ENCODE measurements at places on chromosomes 1 and 21.

DNA sequence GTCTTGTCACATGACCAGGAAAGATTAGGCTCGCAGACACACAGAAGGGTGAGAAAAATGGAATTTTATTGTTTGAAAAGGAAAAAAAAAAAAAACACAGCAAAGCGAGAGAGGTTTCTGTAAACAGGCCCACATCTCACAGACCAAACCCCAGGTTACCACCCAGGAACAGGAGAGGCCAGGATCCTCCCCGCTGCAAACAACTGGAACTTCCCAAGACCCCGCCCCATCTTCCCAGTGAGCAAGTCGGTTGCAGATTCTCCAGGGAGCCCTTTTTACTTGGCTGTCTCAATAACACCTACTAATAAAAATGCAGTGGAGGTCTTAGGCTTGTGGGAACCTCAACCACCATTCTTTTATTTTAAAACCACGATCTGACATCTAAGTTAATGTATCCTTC, 84.7 kb upstream of the ETS2 start:
- no peak for DNase-seq

- no peak for DNase-seq
These were observed 898.8 kb upstream of the NEGR1 start for GRCh38 chr1:73181190-73181540.

- no peak for DNase-seq
These were observed 118.0 kb upstream of the PAXBP1 start for GRCh38 chr21:32889596-32889995.

- DNase-seq, result no peak
These were observed 15.0 kb downstream of the KRTAP26-1 start for GRCh38 chr21:30305136-30305535.

DNA sequence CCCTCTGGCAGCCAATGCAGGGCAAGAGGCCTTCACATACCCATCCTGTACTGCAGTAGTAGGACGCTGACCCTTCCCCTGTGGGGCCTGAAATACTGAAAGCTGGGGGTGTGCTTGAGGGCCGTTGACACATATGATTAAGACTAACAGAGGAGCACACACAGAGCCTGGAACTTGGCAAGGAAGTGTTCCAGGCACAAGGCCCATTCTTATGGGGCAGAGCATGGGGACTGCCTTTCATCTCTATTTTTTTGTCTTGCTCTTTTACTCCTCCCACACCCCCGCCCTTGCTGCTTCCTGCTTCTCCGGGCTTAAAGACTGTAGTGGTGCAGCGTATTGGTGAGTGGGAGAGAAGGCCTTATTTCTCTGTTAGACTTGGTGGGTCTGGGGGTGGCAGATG, 137.4 kb downstream of the BACH1 start:
- peak; percentile 30 for DNase-seq

- DNase-seq, result no peak
These were observed 8.1 kb downstream of the KRTAP10-1 start for GRCh38 chr21:44531606-44532564.

DNA sequence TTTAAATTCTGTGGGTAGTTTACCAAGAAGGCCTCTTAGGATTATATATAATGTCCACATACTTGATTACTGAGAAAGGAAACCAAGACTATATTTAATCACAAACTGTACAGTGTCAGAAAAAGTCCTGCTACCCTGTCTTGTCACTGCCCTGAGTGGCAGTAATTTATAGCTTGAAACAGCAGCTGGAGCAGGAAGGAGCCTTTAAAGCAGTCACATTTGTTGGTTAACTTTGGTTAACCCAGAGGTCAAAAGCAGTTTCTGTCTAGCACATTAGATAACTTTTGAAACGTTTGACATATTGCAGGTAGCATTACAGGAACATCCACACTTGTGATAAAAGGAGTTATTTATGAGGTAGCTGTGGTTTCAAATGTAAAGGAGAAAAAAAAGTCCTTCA, 161.7 kb downstream of the ROR1 start:
- no peak for DNase-seq

GRCh38 chr1:94253456-94254017, 16.2 kb upstream of the ARHGAP29 start:
- DNase-seq, result no peak

DNA sequence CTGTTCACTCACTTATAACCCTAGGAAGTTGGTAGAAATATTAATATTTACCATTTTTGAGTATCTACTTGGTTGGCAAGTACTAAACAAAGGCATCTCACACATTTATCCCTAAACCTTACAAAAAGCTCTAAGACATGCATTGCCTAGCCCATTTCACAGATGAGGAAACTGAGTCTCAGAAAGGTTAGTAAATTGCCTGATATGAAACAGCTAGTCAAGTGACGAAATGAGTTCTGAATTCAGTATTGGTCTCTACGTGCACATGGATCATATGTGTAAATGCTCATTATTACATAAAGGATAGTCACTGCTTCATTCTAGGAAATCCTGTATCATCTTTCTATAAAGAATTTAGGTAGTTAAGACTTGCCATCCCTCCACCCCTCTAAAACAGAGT, 105.1 kb downstream of the BARHL2 start:
- no peak for DNase-seq

- DNase-seq, result peak; percentile 1
These were observed 215.4 kb downstream of the ASTN1 start for GRCh38 chr1:176949033-176949662.

- no peak for DNase-seq
These were observed 3.3 kb downstream of the SH3BGR start for GRCh38 chr21:39454949-39455668.

DNA sequence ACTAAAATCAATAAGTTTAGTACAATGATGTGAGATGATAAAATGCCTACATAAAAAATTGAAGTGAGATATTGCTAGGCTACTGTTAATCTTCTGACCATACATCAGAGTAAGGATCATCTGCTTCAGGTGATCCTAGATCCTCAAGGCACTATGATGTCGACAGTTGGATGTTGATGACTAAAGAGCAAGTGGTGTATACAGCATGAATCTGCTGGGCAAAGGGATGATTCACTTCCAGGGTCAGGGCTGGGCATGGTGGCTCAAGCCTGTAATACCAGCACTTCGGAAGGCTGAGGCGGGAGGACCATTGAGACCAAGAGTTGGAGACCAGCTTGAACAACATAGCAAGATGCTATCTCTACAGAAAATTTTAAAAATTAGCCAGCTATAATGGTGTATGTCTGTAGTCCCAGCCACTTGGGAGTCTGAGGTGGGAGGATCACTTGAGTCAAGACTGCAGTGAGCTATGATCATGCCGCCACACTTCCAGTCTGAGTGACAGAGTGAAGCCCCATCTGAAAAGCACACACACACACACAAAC, 24.6 kb downstream of the NUF2 start:
- no peak for DNase-seq

DNA sequence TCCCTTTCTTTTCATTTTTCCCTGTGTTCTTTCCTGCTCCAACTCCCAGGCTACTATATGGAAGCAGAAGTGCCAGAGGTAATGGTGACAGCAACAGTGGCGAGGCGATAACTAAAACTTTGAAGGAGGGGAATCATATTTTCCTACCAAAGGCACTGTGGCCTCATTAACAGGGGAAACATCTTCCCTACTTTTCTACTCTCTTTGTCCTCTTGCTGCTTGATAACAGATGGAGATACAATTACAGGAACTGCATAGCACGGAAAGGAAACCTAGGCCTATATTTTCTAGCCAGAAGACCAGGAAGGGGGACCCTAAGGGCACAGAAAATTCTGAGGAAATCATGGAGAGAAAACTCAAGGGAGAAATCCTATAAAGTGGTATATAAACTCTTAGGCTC, 42.3 kb downstream of the SASS6 start:
- no peak for DNase-seq

DNA sequence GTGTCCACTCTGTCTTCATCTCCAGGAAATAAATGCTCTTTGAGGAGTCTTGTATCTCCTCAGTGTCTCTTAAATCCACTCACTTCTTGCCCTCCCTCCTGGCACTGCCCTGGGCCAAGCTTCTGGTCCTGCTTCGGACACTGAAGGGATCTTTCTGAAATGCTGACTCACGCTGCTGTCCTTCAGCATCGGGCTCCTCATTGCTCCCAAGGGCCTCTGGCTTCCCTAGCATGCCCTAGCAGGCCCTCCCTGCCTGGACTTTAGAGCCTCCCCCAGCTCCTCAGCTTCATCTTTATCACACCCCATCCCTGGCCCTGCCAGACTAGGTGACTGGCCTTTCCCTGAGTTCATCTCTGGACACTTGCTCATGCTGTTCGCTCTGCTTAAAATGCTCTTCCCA, 96.6 kb downstream of the FOXD2 start:
- DNase-seq, result no peak

DNA sequence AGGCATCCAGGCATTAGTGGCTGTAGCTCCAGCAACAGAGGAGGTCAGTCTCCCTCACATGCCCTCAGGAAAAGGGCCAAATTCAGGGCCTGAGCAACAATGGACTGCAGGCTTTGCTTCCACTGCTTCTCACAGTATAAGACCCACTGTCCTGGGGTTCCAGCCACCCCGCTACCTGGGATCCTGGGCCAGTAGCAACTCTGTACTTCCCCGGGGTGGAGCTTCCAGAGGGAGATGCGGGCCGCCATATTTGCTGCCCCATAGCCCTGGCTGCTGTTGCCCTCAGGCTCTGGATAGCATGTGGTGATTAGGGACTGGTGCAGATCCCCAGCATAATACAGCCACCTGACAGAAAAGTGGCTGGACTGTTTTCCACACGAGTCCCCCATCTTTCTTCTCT, 201.1 kb upstream of the POGK start:
- no peak for DNase-seq
